ENCODE measurements at places on chromosomes 3 and 15.

GRCh38 chr3:74613521-74614106, 845 bp downstream of the CNTN3 start:
- DNase-seq = no peak

DNA sequence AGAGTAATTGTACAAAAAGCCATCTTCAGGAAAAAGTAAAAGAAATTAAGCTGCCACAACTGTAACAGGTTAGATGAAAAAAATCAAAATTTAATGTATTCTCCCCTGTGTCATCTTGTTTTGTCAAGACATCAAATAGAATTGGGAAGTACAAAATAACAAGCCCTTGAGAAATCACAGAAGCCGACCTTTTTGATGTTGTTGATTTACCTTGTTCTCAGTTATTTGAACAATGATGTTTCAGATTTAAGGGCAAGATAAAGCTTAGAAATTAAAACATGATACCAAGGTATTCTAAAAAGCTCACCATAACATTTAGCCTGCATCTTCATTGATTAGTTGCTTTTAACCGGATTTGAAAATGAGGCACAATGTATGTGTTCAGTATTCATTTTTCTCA, 523.0 kb downstream of the FOXP1 start:
- no peak for DNase-seq

DNA sequence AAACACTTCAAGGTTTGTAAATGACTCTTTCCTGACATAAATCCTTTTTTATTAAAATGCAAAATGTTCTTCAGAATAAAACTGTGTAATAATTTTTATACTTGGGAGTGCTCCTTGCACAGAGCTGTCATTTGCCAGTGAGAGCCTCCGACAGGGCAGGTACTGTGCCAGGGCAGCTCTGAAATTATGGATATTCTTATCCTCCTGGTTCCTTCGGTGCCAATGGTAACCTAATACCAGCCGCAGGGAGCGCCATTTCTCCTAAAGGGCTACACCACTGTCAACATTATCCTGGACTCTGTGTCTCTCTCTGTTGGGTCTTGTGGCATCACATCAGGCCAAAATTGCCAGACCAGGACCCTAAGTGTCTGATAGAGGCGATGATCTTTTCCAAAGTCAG, 33.0 kb downstream of the CHDH start:
- DNase-seq = no peak

- no peak for DNase-seq
Measured at GRCh38 chr3:158830391-158830790, 28.5 kb downstream of the MFSD1 start.

Data from GDM1 (cell line).